Muscle of back (tissue), 13 donors: ENCODE measurements at places on chromosomes 4 and X.

DNA sequence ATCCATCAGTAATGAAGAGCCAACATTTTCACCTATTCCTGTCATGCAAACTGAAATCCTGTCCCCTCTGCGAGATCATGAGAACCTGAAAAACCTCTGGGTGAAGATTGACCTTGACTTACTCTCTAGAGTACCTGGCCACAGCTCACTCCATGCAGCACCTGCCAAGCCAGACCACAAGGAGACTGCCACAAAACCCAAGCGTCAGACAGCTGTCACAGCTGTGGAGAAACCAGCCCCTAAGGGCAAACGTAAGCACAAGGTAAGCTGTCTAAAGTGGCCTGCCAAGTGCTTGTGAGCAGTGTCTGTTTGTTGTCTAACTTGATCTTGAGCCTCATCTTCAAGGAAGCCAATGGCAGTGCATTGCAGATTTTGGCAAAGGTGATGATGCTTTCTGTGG, 455.9 kb downstream of the AFF2 start:
- DNase-seq = no peak

- DNase-seq = no peak
Measured at GRCh38 chr4:169225812-169226211, 44.9 kb downstream of the SH3RF1 start.

DNA sequence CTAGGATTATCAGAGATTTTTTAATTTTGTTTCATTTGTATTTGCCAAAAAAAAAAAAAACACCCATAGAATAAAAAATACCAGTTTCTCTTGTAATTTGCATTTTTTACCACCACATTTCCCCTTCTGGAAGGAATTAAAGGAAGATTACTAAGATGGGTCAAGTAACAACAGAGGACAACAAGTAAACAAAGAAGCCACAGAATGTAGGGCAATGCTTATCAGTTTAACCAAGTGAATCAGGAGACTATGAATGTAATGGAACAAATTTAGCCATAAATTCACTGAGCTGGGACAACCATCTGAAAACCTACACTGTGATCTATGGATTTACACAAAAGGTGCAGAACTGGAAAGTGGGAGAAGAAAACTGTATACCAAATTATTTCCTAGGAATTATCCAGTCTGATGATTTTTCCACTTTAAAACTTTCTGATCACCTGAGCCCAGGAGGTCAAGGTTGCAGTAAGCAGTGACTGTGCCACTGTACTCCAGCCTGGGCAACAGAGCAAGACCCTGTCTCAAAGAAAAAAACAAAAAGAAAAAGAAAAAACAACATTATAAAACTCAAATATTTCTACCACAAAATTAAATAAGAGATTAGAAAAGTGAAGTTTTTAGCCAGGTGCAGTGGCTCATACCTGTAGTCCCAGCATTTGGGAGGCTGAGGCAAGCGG, 32.4 kb downstream of the LRBA start:
- DNase-seq = no peak

DNA sequence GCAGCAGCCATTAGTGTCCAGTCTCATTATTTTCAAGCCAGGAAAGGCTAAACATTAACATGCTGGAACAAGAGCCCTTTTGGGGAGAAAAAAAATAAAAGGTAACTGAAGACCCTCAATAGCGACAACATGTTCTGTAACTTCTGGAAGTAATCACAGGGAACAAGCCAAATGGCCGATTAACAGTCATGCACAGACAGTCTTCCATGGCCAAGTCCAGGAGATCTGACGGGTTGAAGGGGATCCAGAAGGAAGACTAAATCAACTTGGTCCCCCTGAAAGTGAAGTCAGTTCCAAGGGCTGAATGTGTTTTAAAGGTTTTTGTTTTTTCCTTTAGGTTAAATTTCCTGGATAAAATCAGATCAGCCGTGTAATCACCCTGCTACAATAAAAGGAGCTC, 52.5 kb downstream of the LNX1 start:
- peak; percentile 86 for DNase-seq

GRCh38 chr4:161222889-161223288, 940.9 kb downstream of the FSTL5 start:
- no peak for DNase-seq

DNA sequence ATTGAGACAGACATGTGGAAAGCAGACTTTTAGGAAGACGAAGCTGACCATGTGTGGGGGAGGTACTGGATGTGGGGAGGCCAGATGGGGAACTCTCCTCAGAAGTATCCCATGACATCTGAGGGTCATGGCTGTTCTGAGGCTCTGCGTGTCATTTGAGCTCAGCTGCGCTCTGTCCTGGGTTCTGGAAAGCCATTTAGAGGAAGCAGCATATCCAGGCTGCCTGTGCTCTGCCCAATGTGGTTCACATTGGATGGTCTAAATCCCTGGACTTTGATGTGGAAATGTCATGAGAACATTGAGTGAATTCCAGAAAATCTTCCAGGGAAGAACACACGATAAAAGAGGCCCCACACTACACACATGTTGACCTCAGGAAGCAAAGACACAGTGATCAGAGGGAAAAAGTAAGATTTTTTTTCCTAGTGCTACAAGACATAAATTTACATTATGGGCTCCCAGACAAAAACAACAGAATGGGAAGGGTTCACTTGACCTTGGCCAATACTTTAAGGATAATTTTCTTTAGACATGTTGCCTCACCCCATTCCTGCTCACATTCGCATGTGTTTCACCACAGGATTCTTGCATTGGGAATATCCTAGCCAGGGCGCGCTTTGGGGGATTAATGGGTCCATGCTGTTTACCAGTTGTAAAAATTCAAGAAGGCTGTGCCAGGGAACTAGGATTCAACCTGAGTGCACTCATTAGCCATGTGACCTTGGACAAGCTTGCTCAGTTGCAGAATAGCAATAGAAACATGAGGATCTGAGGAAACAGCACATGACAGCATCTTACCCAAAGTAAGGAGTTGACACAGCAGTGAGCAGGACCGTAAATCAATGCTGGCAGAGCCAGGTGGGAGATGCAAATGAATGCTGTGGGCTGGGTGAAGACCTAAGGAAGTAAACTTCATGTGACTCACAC, 73.2 kb upstream of the C1QTNF7 start:
- DNase-seq = no peak

DNA sequence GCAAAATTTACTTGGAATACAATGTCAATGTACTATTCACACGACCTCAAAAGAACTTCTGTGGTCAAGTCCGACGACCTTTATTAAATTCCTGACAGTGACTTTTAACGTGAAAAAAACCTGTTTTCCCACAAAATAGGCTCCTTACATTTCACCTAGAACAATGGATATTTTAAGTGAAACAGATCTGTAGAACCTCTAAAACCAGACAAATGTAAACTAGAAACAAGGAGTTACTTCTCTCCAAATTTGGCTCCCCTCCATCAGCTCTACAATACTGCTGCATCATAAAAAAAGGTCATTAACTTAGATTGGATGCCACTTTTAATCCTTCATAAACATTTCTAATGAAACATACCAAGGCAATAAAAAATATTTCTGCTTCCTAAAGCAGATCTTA, 1.2 kb downstream of the NEK1 start:
- peak; percentile 29 for DNase-seq

DNA sequence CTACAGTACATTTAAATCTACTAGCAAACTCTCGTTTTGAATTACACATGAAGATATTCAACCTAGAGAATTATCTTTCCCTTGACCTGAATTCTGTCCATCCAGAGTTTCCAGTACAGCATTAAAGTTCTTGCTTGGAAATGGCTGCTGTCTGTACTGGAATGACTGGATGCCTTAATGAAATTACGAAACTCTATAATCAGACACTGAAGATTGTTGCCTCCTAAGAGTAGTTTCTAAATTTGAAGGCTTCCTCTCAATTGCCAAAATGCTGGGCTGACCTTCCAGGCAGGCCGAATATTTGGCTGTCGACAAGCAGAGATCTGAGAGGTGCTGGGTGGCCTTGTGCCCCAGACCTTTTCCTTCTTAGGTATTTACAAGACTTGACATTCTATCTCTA, 215.1 kb upstream of the GPC4 start:
- no peak for DNase-seq

GRCh38 chr4:150447356-150447755, 134.6 kb upstream of the MAB21L2 start:
- no peak for DNase-seq

DNA sequence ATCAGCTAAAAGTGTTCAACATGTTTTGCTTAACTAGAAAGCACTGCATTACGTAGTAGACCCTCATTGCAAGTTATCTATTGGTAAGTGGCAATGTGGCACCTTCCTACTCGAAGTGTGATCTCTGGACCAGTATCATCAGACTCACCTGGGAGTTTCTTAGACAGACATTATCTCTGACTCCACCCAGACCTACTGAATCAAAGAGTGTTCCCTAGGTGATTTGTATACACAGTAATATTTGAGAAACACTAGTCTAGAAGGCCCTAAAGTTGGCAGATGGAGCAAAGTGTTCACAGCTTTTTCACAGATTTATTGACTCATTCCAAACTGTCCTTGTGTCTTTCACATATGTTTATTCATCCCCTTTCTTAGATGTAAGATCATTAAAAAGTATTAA, 35.7 kb downstream of the SHROOM4 start:
- DNase-seq = no peak

GRCh38 chr4:91325495-91325894, 978.3 kb upstream of the GRID2 start:
- DNase-seq = peak; percentile 9

GRCh38 chrX:69424161-69424560, 80.0 kb upstream of the NALF2 start:
- no peak for DNase-seq

DNA sequence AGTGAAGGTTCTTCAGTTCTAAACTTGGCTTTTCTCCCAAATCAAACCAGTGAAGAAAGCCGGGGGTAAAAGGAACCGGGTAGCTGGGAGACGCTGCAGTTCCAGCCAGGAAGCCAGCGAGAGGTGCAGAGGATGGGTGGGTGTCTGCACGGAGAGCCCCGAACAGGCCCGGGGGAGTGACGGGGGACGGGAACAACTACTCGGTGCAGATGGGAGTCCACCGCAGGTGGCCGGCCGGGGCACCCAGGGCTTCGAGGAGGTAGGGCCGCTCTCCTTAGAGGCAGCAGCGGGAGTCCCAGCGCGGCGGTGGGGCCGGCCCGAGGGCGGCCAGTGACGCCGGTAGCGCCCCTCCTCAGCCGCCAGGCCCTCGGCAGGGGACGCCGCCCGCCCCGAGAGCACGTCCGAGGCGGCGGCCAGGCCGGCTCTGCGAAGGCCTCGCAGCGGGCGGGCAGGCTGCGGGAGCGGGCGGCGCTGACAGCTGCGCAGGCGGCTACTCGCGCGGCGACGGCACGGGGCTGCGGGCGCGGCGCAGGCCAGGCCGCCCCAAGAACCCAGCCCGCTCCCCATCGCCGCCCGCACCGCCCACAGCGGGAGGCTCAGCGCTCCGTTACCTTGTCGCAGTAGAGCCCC, 449 bp downstream of the FBXL5 start:
- DNase-seq = no peak

DNA sequence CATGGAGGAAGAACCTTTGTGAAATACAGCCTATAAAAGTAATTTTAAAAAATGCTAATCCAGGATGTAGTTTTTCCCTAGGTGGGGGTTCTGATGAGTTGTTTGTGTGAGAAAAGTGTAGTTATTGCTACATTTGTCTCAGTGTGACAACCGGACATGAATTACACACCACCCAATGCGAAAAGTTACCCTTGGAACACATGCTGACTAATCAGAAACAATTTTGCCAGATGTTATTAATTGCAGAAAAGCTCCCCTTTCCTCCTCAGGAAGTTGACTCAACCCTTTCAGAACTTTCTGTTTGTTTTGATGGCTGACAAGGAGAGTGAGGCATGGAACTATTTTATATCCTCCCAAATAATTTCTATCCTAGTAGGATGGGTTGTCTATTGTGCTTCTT, 38.1 kb upstream of the EDA2R start:
- DNase-seq = no peak

DNA sequence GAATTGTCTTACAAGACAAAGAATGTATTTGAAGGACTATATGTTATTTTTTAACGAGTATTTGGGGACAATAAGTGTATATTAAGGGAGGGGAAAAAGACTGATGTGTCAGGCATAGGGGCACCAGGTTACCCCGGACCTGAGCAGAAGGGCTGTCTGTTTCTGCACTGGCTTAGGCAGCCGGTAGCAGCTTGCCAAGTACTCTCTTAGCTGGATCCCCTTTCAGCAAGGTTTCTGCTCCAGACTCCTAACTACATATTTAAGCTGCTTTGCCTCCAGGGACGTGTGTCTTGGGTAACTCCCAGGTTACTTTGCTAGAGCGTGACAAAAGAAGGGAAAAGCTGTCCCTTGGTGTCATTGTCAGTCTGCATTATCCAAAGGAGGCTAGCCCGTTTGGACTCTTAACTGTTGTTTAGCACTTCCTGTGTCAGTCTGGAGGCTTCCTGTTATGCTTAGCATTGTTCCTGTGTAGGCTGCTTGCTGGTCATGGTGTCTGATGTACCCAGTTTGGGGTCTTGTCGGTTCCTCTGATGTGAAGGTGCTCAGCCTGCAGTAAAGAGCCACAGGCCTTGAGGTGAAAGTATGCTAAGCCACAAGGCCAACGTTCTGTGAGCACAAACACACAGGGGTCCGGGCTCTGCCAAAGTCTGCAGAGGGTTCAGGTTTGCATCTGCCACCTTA, 11.6 kb downstream of the CXCR3 start:
- DNase-seq = no peak

DNA sequence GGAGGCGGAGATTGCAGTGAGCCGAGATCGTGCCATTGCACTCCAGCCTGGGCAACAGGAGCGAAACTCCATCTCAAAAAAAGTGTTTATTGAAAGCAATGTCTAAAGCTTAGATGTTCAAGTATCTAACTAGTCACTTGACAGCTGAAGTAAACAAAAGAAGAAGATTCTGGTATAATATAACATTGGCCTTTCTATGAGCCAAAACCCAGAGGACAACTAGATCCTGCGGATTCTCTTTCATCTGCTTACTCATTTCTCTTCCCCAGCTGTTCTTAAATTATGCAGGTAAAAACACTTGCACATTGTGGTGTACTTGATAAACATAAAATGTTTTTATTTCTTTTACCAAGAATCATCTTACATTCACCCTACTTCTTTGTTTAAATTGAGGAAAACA, 24.1 kb upstream of the AREG start:
- no peak for DNase-seq

GRCh38 chr4:61401771-61402170, 201.6 kb downstream of the ADGRL3 start:
- DNase-seq = no peak

DNA sequence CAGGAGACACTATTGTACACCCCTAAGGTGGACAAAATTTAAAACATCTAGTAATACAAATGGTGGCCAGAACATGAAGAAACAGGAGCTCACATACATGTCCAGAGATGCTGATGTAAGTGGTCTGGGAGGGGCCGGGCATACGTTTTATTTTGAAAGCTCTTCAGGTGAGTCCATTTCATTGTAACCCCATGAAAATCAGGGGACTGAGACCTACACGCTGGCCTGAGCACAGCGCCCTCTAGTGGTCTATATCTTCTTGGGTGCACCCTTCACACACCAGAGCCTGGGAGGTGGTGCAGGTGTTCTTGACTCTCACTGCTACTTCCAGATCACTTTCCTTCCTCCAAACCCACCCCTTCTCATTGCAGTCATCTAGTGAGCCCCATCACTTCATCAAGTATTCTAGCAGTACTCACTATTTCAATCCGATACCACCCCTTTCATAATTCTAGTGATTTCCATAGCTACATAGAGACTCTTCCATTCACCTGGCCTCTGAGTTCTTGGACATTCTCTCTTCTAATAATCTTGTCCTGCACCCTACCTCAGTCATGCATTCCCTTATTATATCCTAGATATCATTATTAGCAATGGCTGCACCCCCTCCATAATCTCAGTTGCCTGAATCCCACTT, 4.3 kb upstream of the TLR6 start:
- no peak for DNase-seq

GRCh38 chr4:137623013-137623412, 90.7 kb upstream of the PCDH18 start:
- no peak for DNase-seq

GRCh38 chr4:83216959-83217683, 67.5 kb downstream of the COQ2 start:
- no peak for DNase-seq
